ENCODE measurements at places on chromosomes 7 and 10. TPM values are rescaled to one million over a fixed set of nuclear protein-coding genes. Genes with fewer than 3 reads are reported as not detected.

ANTXRL gene
- polyA plus RNA-seq: not detected

ADAM12 gene
- polyA plus RNA-seq: 23.0 TPM

- DNase-seq: no peak
Observed at GRCh38 chr10:68572151-68572550, 12.0 kb downstream of the TET1 start.

DNA sequence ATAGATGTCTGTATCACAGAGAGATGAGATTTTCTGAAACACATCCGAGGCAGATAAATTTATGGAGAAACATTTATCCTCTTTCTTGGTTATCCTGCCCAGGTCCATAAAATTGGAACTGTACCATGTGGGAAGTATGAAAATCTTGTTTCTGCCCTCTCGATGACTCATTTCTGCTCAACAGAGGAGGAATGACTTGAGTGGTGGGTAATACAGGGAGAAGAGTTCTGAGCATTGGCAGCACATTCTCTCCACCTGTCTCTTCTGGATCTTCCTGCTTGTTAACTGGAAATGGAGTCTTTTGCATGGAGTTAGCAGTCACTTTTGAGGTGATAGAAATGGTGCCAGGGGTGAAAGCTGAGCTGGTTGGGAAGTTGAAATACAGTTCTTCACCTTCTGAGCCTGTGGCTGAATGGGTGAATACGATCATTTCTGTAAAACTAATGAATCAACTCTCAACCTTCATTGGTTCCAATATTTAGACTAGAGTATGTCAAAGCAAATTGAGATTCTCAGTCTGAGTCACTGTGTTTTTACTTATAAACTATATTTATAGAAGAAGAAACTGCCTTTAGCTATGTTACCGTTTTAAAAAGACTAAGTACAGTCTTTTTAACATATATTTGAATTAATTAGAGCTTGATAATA lies 945.5 kb downstream of the SORCS3 start:
- no peak for DNase-seq

GRCh38 chr10:124255556-124255955 lies 162.2 kb upstream of the CHST15 start:
- no peak for DNase-seq

H2BK1 gene
- polyA plus RNA-seq: not detected

- no peak for DNase-seq
Observed at GRCh38 chr7:79897166-79897565, 237.5 kb upstream of the GNAI1 start.

GRCh38 chr7:46034056-46034768 lies 113.1 kb upstream of the IGFBP3 start:
- no peak for DNase-seq

ACTL6B gene
- polyA plus RNA-seq: 0.09 TPM

DNA sequence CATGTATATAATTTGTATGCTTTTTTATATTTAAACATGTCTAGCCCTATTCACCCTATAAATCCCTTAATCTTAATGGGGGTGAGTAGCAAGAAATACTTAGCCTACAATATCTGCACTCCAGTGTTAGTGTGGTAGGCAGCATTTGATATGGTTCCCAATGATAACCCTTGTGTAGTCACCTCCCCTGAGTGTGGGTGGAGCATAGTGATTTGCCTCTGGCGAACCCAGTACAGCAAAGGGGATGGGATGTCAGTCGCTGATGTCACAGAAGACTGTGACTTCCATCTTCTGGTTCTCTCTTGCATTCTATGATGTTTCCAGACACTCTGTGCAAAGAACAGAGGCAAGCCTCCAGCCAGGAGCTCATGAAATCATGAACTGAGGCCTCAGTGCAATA lies 211.2 kb downstream of the CRPPA start:
- no peak for DNase-seq

- peak; percentile 43 for DNase-seq
Observed at GRCh38 chr10:92419740-92420545, 129.0 kb downstream of the MARCHF5 start.

- DNase-seq: no peak
Observed at GRCh38 chr10:129773359-129773990, 190.6 kb downstream of the EBF3 start.

- no peak for DNase-seq
Observed at GRCh38 chr10:131580674-131581073, 269.2 kb upstream of the TCERG1L start.

DNA sequence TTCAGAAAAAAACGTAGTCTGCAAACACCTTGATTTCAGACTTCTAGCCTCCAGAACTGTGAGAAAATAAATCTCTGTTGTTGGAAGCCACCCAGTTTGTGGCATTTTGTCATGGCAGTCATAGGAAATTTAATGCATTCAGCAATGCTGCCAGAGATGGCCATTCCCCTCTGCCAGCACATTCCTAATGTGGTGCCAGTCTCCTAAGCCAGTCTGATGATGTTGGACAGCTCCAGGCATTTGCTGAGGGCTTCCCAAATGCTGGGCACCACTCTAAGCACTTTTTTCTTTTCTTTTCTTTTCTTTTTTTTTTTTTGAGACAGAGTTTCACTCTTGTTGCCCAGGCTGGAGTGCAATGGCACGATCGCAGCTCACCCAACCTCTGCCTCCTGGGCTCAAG lies 666.7 kb upstream of the C7orf33 start:
- DNase-seq: no peak

DNA sequence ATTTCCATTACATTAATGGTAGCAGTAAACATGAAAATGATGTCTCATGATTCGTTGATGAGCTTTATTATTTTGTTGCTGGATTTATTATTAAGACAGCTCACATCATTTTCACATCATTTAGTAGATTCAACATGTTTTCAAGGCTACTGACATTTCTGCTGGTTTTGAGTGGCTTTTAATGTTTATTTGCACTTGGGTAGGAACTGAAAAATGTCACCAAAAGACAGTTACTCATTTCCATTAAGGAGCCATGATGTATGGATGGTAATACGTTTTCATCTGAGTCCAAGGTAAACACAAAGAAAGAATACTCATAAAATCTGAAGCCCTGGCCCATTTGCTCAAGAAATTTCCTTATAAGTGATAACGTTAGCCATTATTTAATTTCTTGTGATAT lies 14.8 kb downstream of the PDK4 start:
- no peak for DNase-seq

DNA sequence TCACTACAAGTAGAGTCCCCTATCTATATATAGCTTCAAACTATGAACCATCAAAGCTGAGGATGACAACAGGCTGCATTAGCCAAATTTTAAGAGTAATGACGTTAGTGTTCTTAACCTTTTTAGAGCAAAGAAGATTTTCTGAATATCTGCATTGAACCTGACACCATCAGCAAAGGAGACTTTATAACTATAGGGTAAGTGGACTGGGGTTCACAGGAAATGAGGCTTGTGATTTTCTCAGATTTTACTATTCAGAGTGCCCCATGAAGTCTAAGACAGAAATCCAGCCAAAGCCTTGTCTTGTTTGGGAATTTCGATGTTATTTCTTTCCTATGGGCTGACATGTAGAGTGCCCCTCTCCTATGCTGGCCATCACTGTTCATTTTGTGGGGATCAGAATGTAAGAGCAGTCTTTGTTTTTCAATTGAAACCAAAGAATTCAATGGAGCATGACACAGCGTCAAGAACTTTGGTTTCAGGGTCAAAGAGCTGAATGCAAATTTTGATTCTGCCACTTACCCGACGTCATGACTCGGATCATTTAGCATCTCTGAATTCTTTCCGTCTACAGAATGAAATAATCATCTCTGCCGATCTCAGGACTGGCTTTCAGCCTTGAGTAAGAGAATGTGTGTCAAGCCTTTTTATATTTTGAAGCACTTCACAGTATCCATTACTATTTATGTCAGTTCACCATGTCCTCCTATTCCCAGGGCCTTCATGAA lies 52.7 kb downstream of the DENND11 start:
- DNase-seq: peak; percentile 62

DNA sequence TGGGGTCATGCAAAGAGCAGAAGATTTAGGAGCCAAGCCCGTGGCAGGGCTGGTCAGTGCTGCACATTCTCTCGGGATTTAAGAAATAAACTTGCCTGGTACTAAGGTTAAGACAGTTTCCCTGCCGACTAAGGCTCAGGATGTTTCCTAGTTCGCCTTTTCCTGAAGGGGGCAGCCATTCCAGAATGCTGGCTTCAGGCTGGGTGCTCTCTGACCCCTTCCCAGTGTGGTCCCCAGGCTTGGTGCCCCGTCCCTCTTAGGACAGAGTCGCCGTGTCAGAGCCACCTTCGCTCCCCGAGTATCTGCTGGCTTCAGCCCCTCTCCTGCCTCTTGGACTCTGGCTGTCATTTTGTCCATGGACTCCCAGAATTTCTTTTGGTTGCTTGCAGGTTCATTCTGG lies 117.2 kb downstream of the ELFN1 start:
- DNase-seq: no peak

All from renal pelvis (tissue), 12 donors.